ENCODE measurements at places on chromosomes 6 and 20. TPM values are rescaled to one million over a fixed set of nuclear protein-coding genes. Genes with fewer than 3 reads are reported as not detected.
A peak's percentile ranks its signal among the peaks of the same experiment; 100 is the strongest.

The PSORS1C2 gene
- not detected for total RNA-seq

The MYB gene
- total RNA-seq, result 5.6 TPM

The GGTLC1 gene
- total RNA-seq, result not detected

DNA sequence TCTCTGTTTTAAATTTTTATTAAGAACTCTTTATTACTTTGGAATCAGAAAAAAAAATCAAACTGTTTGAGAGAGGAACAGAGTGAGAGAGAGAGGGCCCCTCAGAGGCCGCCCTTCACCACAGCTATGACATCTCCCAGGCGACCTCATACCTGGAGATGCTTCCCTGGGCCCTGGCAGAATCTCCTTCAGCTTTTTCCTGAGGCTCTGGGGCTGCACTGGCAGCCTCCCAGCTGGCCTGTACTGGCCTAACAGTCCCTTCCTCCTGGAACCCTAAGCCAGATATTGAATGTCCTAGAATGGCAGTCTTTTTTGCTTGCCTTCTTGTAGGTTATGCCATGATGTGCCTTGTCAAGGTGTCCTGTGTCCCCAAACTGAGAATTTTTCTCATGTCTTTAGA lies 13.7 kb downstream of the ABHD12 start:
- peaks cover 20% of the 10 kb centered on the region for H3K4me1 ChIP-seq
- no peak overlapping the region for H3K27ac ChIP-seq
- no peak for DNase-seq
- no peaks in the 10 kb centered on the region for H3K27me3 ChIP-seq
- peaks cover 13% of the 10 kb centered on the region for H3K36me3 ChIP-seq
- H3K4me3 ChIP-seq, result no peak overlapping the region

DNA sequence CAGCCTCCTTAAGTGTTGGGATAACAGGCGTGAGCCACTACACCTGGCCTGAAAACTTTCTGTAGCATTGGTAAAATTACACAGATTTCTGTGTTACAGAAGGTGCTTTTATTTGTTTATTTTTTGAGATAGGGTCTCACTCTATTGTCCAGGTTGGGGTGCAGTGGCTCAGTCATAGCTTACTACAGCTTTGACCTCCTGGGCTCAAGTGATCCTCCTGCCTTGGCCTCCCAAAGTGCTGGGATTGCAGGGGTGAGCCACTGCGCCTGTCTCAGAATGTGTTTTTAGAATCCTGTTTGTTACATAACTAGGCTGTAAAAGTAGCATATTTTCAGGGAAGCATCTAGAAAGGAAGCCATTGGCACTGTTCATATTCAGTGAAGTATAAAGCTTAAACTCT lies 16.9 kb upstream of the BLTP3A start:
- no peak for DNase-seq
- no peaks in the 10 kb centered on the region for H3K27me3 ChIP-seq
- peaks cover 19% of the 10 kb centered on the region for H3K36me3 ChIP-seq
- no peak overlapping the region for H3K27ac ChIP-seq
- H3K4me3 ChIP-seq, result no peak overlapping the region
- H3K4me1 ChIP-seq, result no peaks in the 10 kb centered on the region

GRCh38 chr6:16904957-16905356 lies 143.7 kb upstream of the ATXN1 start:
- H3K36me3 ChIP-seq, result no peaks in the 10 kb centered on the region
- no peaks in the 10 kb centered on the region for H3K27me3 ChIP-seq
- no peak overlapping the region for H3K4me3 ChIP-seq
- H3K4me1 ChIP-seq, result peaks cover 8% of the 10 kb centered on the region
- H3K27ac ChIP-seq, result no peak overlapping the region

DNA sequence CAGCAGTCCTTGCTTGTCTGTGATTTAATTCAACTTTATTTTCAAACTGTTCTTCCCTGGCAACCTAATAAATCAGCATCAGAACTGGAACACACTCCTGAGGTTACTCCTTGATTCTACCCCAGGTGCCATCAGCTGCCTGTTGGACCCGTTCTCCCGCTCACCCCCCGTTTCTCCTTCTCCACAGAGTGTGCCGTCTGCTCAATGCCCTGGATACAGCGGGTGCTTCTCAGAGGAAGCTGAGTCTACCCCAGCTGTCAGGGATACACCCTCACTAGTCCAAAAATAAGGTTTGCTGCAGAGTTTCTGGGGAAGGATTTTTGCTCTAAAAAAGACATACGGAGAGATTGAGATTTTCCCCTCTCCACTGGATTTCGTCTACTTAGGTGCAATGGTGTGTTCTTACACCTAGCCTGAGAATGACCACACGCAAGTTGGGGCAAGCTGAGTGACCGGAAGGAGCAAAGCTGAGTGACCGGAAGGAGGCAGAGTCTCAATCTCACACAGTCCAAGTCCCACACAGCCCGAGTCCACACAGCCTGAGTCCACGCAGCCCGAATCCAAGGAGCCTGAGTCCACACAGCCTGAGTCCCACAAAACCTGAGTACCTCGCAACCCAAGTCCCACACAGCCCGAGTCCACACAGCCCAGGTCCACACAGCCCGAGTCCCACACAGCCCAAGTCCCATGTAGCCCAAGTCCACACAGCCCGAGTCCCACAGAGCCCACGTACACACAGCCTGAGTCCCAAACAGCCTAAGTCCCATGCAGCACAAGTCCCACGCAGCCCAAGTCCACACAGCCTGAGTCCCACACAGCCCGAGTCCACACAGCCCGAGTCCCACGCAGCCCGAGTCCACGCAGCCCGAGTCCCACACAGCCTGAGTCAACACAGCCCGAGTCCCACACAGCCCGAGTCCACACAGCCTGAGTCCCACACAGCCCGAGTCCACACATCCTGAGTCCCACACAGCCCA lies 58.6 kb upstream of the DACT2 start:
- peak overlapping the region; percentile 22 for H3K27ac ChIP-seq
- no peak overlapping the region for H3K4me3 ChIP-seq
- peaks cover 12% of the 10 kb centered on the region for H3K4me1 ChIP-seq
- peaks cover 21% of the 10 kb centered on the region for H3K27me3 ChIP-seq

DNA sequence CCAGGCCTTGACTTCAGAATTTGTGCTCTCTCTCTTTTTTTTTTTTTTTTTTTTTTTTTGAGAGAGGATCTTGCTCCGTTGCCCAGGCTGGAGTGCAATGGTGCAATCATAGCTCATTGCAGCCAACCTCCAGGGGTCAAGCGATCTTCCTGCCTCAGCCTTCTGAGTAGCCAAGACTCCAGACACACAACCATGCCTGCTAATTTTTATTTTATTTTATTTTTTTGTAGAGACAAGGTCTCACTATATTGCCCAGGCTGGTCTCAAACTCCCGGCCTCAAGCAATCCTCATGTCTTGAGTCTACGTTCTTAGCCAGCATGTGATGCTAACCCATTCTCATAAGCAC lies 19.4 kb downstream of the TGM2 start:
- H3K4me1 ChIP-seq, result peaks cover 11% of the 10 kb centered on the region
- H3K36me3 ChIP-seq, result no peaks in the 10 kb centered on the region
- no peak for DNase-seq
- H3K27me3 ChIP-seq, result peaks cover 6% of the 10 kb centered on the region

DNA sequence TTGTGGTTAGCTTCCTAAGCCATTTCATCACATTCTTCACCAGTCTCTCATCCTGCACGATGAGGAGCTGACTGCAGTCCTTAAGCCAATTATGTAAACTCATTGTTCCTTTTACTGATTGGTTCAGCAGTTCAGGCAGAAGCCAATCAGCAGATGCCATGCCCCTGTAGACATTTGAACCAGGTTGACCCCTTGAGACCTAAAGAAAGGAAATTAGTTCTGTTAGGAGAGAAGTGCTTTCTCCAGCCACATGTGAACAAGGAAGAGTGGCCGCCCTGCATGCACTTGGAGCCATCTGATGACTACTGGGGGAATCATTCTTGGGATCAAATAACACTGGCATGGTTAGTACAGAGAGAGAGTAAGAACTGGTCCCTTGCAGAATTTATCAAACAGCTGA lies 535.2 kb upstream of the ID4 start:
- no peak for DNase-seq
- no peak overlapping the region for H3K27ac ChIP-seq
- peaks cover 8% of the 10 kb centered on the region for H3K4me1 ChIP-seq
- H3K4me3 ChIP-seq, result no peak overlapping the region
- no peaks in the 10 kb centered on the region for H3K27me3 ChIP-seq
- H3K36me3 ChIP-seq, result no peaks in the 10 kb centered on the region

GRCh38 chr20:44832724-44833123 lies 22.4 kb upstream of the RIMS4 start:
- no peak for DNase-seq
- no peaks in the 10 kb centered on the region for H3K4me1 ChIP-seq
- H3K27ac ChIP-seq, result no peak overlapping the region
- no peaks in the 10 kb centered on the region for H3K36me3 ChIP-seq
- peaks cover 18% of the 10 kb centered on the region for H3K27me3 ChIP-seq
